Muscle of arm (tissue), 14 donors: ENCODE measurements at places on chromosomes 12 and 14.

DNA sequence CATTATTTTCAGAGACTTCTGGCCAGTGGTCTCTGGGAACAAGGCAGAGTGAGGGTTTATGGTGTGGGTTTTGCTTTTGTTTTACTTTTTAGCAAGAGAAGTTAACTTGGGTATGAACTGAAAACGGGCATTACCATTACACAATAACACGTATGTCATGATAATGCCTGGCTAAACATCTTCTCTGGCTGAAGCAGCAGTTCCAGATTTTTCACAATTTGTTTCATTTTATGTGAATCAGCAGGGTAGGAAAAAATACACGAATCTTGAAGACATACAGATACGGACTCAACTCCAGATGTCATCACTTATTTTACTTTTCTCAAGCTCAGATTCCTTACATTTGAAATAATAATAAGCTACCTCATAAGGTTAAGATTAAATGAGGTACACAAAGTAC lies 2.5 kb upstream of the PCNX4 start:
- DNase-seq, result no peak

- no peak for DNase-seq
Measured at GRCh38 chr14:29820785-29821184, 106.9 kb downstream of the PRKD1 start.

- DNase-seq, result no peak
Measured at GRCh38 chr12:111816065-111816615, 25.9 kb upstream of the MAPKAPK5 start.

DNA sequence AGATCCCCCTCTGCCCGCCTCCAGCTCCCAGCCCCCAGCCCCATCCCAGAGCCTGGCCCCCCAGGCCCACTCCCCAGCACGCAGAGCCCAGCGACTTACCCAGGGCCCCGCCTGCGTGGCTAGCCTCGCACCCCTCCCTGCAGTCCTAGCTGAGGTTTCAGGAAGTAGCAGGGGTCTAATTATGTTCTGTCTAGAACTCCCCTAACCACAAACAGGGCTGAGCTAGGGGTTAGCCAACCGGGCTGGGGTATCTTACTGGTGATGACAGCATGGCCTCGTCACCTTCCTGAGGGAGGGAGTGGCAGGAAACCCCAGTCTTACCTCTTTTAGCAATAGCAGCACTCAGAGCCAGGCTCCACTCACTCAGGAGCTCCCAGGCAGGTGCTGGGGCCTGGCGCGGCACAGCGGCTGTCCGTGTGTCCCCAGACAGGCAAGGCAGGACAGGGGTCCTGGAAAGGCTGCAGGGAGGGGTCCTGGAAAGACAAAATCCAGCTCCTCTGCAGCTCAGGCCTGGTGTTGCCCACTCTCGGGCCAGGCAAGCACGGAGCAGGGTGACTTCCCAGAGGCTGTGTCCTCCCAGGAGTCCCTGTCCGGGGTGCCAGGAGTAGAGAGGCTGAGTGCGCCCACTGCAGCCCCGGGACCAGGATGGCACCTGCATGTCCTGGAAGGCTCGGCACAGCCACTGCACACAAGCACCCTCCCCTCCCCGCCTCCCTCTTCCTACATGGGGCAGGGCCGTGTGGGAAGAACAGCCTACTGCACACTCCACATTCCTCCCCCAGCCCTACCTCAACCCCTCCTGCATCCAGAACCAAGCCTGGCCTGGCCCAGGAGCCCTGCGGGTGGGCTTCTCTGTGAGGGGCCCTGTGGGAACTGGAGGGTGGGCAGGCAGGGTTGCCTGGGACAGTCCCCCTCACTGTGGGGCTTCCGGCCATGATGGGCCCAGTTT lies at the start of gene GPR132:
Gene GPR132 (minus strand): TSS at position 151 of the 949 bp plus-strand sequence. CDS start 10,010 bp downstream, outside the sequence.
- no peak for DNase-seq

GRCh38 chr14:49955024-49955423 lies 62.1 kb downstream of the ARF6 start:
- no peak for DNase-seq

DNA sequence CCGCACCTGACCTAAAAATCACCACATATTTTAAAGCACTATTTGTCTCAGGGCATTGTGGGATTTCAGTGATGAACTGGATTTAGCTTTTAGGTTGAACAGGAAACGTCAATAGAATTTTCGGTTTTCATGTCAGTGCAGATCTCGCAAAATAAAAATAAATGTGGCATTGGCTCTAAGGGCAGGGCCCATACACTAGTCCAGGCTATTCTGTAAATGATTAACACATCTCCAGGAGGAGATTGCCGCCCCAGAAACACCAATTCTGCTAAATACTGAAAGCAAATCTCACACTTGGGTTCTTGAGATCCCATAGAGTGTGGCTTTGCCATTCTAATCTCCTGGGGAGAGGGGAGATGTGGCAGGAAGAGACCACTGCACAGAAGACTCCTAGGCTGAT lies 1494.0 kb upstream of the TMEM132C start:
- no peak for DNase-seq

GRCh38 chr12:65742018-65743010 lies 82.0 kb upstream of the HMGA2 start:
- DNase-seq, result peak; percentile 43

GRCh38 chr12:90390947-90391346 lies 564.0 kb downstream of the CCER1 start:
- DNase-seq, result no peak

- no peak for DNase-seq
Measured at GRCh38 chr14:70789361-70789760, 20.0 kb downstream of the MAP3K9 start.

DNA sequence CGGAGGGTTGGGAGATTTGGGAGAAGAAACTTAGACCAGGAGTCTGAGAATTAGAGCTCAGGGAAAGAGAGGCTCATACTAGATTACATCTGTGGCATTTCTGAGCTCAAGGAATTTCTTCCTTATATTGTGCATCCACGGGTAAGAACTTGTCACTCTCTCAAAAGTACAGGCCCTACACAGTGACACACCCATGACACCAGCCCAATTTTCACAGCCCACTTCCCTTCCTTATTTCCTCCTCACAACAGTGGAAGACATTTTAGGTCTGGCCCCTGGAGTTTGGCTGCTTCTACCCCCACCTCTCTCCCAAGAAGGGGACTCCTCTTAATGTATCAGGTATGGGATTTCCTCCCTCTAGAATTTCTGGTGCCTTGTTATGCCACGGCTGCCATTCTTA lies 9.2 kb upstream of the ZNF385A start:
- no peak for DNase-seq

GRCh38 chr14:97290977-97291376 lies 493.8 kb downstream of the VRK1 start:
- no peak for DNase-seq

GRCh38 chr14:105862581-105863239 lies 336.3 kb downstream of the TMEM121 start:
- no peak for DNase-seq

- no peak for DNase-seq
Measured at GRCh38 chr14:21749306-21749868, 75.8 kb upstream of the OR4E1 start.

GRCh38 chr14:88599326-88599725 lies 36.5 kb downstream of the ZC3H14 start:
- no peak for DNase-seq

- DNase-seq, result no peak
Measured at GRCh38 chr14:100607611-100607956, 20.4 kb upstream of the BEGAIN start.

- DNase-seq, result no peak
Measured at GRCh38 chr12:65613692-65614091, 210.6 kb upstream of the HMGA2 start.

DNA sequence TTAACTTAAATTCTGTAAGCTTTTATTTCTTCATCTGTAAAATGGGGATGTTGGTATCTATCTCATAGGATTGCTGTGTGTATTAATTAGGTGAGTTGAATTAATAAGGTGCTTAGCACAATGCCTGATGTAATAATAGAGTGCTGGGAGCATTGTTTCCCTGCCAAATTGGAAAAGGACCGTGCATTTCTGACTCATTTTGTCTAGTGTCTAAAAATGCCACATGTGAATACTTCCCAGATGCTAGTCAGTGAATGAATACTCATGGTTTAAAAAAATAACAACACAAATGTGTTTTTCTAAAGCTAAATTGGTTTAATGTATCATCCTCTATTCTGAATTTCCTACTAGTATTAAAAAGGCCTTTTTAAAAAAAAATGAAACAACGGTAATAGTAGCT lies 45.4 kb upstream of the NEDD1 start:
- no peak for DNase-seq

GRCh38 chr12:99122496-99122895 lies 477.4 kb downstream of the APAF1 start:
- DNase-seq, result no peak

GRCh38 chr14:28762955-28763326 lies 3.6 kb upstream of the FOXG1 start:
- no peak for DNase-seq

DNA sequence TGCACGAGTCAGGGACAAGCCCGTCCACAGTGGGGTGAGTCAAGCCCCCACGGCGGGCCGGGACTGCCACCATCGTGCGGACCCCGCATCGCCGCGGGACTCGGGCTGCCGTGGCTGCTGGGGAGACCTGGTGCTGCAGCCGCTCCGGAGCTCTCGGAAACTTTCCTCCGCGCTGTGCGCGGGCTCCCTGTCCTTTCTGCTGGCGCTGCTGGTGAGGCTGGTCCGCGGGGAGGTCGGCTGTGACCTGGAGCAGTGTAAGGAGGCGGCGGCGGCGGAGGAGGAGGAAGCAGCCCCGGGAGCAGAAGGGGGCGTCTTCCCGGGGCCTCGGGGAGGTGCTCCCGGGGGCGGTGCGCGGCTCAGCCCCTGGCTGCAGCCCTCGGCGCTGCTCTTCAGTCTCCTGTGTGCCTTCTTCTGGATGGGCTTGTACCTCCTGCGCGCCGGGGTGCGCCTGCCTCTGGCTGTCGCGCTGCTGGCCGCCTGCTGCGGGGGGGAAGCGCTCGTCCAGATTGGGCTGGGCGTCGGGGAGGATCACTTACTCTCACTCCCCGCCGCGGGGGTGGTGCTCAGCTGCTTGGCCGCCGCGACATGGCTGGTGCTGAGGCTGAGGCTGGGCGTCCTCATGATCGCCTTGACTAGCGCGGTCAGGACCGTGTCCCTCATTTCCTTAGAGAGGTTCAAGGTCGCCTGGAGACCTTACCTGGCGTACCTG lies 1.1 kb downstream of the PDE3A start:
- DNase-seq, result peak; percentile 78

- DNase-seq, result no peak
Measured at GRCh38 chr12:82474181-82474797, 116.0 kb downstream of the METTL25 start.

- DNase-seq, result no peak
Measured at GRCh38 chr12:27965411-27965810, 7.1 kb downstream of the PTHLH start.

DNA sequence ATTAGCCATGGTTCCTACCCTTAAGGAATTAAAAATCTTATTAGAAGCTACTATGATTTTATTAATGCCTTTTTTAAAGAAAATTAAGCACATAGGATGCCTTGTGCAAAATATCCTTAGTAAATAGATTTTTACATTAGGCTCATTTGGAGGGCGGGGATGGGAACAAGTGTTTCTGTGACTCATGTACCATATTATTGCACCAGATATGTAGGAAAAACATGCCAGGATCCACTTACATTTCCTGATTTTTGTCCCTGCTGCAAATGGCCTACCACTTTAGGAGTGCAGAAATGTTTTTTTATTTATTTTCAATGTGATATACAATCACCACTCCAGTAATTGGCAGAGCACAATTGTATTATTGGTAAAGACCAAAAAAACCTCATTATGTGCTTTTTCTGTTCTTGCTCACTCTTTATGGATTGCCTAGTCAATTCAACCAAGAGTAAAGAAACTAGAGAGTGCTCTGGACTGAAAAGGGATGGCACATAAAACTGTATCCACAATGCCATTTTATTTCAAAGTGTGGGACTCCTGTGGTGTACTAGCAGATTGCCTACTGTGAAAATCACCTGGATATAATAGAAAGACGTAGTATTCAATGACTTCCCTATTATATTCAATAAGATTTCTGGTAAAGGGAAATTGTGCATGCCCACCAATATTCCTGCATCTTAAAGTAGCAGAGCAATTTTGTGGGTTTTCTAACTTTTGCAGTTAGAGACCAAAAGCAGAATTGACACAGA lies 86.9 kb downstream of the ANO6 start:
- no peak for DNase-seq

DNA sequence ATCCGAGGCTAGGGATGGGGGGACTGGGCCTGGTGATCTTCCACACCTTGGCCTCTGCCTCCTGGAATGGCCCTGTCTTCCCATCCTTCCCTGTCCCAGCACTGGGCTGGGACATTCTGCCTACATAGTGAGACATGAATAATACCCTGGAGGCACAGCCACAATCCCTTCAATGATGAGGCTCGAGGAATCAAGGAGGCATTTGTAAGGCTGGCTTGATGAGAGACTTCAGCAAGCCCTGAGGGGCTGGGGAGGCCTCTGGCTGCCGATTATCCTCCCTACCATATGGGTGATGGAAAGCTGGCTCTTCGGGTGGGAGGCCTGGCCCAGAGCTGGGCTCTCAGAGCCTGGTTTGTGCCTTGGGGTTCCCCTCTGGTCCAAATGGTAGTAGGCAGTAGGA lies 92.5 kb downstream of the CALM1 start:
- no peak for DNase-seq

DNA sequence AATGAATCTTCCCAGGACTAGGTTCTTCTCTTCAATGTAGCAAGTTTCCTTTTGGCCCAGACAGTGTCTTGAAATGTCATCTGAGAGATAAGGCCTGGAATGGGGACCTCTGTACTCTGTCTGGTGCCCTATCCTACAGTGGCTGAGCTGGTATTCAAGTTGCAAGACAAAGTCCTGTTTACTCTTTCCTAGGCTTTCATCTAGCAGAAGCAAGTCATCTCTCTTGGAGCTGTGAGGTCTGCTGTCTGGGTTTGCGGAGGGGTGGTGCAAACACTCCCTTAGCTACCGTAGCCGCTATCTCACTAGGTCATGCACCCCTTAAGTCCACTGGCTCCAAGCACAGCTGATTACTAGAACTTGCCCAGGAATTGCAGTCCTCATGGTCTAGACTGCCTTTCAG lies 149.7 kb upstream of the SLC16A7 start:
- no peak for DNase-seq

GRCh38 chr14:71742485-71742884 lies 189.7 kb upstream of the RGS6 start:
- no peak for DNase-seq

DNA sequence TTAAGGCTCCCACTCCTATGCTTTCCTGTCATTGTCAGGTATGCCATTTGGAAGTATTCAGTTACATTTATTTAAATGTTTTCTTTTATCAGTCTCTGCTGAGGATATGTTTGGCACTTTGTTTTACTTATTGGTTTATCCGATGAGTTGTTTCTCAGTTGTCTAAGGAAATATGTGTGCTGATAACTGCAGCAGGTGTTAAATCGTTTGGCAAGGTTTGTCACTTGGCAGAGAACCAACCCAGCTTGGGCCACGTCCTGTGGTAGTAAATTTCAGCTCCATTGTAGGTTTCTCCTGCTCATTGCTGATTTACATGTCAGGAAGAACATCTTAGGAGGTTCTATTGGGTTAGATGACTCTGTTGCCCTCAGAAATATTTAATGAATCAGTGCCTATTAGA lies 22.0 kb upstream of the MGST1 start:
- no peak for DNase-seq

- no peak for DNase-seq
Measured at GRCh38 chr12:966724-967123, 17.2 kb upstream of the RAD52 start.

GRCh38 chr12:68854078-68854468 lies 46.1 kb downstream of the MDM2 start:
- no peak for DNase-seq
